ENCODE measurements at places on chromosomes 6 and 20.

DNA sequence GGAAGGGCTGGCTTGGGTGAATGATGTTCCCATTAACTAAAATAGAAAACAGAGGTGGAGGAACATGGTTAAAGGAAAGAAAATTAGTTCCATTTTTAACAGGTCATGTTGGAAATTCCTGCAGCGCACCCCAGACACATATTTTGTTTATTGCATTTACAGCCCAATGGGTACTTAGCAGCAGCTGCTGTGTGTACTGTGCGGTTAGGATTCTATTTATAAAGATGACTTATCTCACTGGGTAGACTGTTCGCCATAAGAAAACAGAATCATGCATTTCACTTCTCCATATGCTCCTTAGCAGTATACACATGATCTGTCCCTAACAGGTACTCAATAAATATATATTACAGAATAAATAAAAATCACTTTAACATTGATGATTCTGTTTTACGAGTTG lies 135.8 kb downstream of the SLC35F1 start:
- no peak for DNase-seq

GRCh38 chr6:105733556-105734162 lies 330.8 kb upstream of the PREP start:
- DNase-seq: no peak

GRCh38 chr6:135358985-135359384 lies 138.6 kb downstream of the AHI1 start:
- DNase-seq: no peak

- no peak for DNase-seq
These were observed 29.3 kb upstream of the TBC1D7 start for GRCh38 chr6:13357551-13358075.

DNA sequence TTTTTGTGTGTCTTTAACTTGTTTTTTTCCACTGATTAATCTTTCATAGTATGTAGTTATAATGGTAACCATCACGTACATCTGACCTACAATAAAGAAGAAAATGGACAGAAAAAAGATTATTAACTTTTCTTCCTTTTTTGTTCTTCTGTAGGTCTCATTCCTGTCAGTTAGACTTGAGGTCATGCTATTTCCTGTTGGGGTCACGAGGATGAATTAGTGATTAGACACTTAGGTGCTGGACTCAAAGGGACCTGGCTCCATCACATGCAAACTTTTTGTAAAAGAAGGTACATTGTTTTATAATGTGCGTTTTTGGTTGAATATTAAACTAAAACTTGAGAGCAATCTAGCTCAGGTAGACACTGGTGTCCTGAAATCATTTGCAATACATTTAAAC lies 14.8 kb downstream of the MARCKS start:
- DNase-seq: no peak

GRCh38 chr6:168650671-168651111 lies 209.7 kb downstream of the SMOC2 start:
- DNase-seq: no peak

GRCh38 chr6:30154709-30155519 lies 6.1 kb downstream of the TRIM10 start:
- no peak for DNase-seq

GRCh38 chr6:159172091-159172491 lies 2.9 kb downstream of the FNDC1 start:
- no peak for DNase-seq

GRCh38 chr20:16397086-16397485 lies 176.2 kb downstream of the KIF16B start:
- peak; percentile 31 for DNase-seq

- no peak for DNase-seq
These were observed 199.1 kb downstream of the ERMARD start for GRCh38 chr6:169950558-169950957.

DNA sequence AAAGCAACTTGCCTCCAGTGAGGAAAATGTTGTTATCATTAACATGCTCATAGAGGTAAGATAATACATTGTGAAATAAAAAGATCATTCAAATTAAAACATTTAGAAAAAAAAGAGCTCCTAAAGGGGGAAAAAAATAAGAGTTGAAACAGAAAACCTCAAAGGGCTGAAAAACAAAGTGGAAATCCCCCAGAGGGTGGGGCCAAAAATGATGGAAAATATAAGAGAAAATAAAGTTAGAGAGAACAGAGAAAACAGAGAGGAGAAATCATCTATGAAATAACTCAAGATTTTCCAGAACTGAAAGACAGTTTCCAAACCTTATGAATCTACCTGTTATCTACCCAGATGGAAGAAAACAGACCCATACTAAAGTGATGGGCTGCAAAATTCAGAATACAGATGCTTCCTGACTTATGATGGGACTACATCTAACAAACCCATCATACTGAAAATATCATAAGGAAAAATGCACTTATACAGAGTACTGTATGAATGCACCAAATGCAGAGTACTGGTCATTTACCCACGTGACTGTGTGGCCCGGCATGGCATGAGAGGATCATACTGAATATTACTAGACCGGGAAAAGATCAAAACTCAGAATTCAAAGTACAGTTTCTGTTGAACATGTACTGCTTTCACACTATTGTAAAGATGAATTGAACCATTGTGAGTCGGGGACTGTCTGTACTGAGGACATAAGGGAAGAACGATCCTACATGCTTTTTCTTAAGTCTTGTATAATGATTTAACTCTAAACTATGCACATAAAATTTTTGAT lies 4.0 kb downstream of the ZBTB24 start:
- no peak for DNase-seq

GRCh38 chr20:36777576-36777975 lies 4.0 kb upstream of the DSN1 start:
- no peak for DNase-seq

- peak; percentile 82 for DNase-seq
These were observed at the start of gene FANCE for GRCh38 chr6:35452183-35453090. FANCE (plus strand) TSS chr6:35452338; CDS start chr6:35452546, 208 bp downstream.

GRCh38 chr6:9517806-9518205 lies 897.1 kb downstream of the TFAP2A start:
- no peak for DNase-seq

GRCh38 chr20:44792796-44793195 lies 17.6 kb downstream of the RIMS4 start:
- no peak for DNase-seq

GRCh38 chr6:150633486-150633834 lies 33.8 kb downstream of the PLEKHG1 start:
- DNase-seq: no peak

GRCh38 chr6:140353536-140353935 lies 979.1 kb upstream of the CITED2 start:
- DNase-seq: no peak

- DNase-seq: no peak
These were observed 69.9 kb upstream of the DDR1 start for GRCh38 chr6:30814146-30815040.

DNA sequence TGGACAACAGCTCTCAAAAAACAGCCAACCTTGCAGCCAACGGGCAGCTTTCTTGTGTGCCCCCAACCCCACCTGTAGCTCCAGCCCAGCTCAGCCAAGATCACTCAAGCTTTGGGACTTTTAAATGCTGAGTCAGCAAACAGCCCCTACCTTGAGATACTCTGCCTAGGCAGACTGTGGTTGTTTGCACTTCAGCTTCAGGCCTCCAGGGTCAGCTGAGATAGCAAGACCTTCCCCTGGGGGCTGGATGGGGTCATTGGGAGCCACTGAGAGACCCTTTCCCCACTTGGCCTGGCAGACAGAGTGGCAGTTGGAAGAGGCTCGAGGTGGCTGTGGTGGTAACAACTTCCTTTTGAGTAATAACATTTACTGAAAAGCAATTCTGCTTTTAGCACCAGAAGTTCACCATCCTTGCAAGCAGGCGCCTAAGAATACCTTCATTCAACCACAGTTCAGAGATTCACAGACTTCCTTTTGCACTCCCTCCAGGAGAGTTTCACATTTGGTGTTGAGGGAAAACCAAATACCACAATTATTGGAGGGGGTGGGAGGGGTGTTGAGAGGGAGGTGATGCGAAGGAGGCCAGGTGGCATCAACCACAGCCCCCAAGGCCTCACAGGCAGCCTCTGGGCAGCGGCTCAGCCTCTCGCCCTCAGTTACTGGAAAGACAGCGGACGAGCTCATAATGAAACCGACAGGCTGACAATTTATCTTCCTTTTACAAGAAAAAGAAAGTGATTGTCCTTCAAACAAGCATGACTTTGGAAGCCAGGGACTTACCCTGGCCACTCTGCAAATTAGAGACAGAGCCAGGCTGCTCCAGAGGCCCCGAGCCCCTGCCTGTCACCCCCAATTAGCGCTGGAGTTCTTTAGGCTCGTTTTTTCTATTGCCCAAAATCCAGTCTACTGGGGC lies 148.1 kb downstream of the CEBPB start:
- peak; percentile 54 for DNase-seq

DNA sequence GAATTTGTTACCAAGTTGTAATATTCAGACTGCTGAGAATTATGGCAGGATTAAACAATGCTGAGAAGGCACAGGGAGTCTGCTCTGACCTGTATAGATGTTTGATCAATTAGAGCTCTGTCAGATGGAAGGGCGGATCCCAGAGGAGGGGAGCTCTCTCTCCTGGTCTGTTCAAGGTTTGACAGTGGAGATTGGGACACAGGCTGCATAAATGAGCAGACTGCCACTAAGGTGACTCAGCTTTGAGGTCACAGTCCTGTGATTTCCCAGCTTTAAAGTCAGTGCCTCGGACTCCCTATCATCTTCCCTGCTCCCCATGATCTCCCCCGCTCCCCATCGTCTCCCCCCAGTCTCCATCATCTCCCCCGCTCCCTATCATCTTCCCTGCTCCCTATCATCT lies 59.2 kb upstream of the SLC22A23 start:
- DNase-seq: no peak

- DNase-seq: no peak
These were observed 14.0 kb upstream of the MAPK13 start for GRCh38 chr6:36116066-36116864.

DNA sequence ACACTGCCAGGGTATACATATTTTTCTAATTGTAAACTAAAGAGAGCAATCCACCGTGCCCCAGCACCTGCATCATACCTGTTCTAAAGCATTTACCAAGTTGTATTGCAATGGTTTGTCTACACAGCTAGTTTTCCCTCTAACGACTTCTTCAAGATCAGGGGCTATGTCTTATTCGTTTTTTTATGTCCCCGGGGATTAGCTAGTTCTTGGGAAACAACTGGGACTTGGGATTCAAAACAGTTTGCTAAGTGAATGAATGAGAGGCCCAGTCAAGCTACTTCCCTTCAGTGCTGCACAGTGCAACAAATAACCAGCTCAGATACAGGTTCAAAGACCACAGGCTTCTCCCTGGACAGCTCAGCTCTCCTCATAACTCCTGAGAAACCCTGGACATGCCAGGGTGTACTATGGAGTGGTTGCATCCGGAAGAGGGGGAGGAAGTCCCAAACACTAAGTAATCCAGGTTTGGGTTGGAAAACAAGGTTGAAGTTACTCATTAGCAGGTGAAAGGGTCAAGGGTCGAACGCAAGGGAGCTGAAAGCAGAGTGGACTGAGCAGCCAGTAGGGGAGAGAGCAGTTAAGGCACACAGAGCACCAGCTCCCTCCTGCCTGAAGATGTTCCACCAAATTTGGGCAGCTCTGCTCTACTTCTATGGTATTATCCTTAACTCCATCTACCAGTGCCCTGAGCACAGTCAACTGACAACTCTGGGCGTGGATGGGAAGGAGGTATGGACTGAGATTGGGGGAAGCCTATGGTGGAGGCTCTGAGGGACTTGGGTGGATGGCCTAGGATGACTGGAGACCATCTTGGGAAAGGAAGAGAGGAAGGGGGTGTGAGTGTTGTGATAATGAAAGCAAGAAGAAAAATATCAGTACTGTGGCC lies at the start of gene APOM:
Gene APOM, plus strand, starts transcription at position 546 of the 889 bp plus-strand sequence. Its CDS starts 73 bp downstream, at position 619.
- DNase-seq: no peak

DNA sequence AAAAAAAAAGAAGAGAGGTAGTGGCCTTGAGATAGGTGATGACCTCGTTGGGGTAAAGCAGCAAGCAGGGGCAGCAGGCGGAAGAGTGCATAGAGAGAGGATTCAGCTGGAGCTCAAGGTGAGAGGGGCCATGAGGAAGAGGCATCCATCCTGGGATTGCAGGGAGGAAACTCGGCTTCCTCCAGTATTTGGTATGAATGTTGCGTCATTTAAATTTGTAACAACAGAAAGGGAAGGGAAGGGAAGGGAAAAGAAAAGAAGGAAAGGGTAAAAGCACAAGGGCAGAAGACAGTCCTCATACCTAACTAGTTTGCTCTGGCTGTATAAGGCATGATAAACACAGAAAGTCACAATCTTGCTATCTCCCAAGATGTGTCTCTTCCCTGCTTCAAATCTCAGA lies 39.9 kb upstream of the MYB start:
- DNase-seq: no peak

DNA sequence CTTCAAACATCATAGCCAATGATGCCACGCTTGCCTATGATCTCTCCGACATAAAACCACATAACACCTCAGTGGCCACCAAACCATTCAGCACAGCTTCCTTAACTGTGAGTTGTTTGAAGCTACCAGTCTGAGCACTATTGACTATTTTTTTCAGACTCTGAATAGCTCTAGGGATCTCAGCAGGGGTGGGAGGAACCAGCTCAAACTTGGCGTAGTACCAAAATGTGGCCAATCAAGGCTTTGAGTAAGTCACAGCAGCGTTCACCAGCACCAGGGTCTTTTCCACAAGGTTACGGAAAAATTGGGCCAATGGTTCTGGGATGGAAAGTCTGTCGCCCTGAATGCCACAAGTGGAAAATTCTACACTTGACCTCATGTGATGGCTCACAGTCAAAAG lies 70.6 kb downstream of the SMPDL3A start:
- no peak for DNase-seq

GRCh38 chr20:39778431-39778830 lies 816.3 kb downstream of the DHX35 start:
- DNase-seq: no peak

DNA sequence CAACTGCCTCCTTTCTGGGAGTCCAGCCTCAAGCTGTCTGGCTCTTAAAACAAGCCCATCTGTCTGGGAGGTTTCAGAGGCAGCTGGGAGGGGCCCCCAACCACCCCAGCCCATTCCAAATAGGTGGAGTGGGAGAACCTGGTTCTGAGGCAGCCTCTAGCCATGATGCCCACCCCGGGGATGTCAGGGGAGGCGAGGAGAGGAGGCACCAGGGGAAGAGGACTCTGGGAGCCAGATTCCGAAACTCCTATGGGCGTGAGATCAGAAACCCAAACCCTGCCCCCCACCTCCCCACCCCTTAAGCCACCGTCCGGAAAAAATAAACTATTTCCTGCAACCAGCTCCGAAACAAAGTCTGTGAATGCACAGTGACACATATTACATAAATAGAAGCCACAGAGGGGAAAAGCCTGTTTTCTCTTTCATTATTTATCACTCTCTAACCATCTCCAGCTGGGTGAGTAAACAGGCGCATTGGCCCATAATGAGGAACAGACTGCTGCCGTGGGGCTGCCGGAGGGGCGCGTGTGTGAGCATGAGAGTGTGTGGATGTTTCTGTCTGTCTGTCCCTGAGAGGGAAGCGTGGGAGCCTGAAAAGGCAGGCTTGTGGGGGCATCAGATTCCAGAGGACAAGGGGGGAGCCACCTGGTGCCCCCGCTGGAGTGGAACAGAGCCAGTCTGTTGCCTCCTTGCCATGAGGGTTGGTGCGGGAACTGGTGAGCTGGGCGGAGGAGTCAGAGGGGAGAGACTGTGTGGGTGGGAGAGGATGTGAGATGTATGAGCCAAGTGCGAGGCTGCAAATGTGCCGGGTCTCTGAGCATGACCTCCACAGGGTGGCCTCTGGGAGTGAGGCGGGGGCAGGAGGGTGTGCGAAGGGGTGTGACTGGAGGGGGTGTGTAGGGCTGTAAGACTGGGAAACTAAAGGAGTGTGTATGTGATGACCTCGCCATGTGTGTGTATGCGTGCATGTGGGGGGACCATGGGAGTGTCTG lies 14.3 kb upstream of the FOXP4 start:
- DNase-seq: no peak

- no peak for DNase-seq
These were observed 939.5 kb downstream of the EPHA7 start for GRCh38 chr6:92479831-92480230.

All from C1 segment of cervical spinal cord (tissue), 14 donors.